ENCODE measurements at places on chromosomes 7 and 10. TPM values are rescaled to one million over a fixed set of nuclear protein-coding genes. Genes with fewer than 3 reads are reported as not detected.
A peak's percentile ranks its signal among the peaks of the same experiment; 100 is the strongest.

CPEB3 gene
- total RNA-seq = 2.5 TPM

PHYHIPL gene
- total RNA-seq = not detected

- H3K4me1 ChIP-seq = no peaks in the 10 kb centered on the region
- no peak overlapping the region for H3K27ac ChIP-seq
- no peak for DNase-seq
- H3K4me3 ChIP-seq = no peak overlapping the region
- no peaks in the 10 kb centered on the region for H3K36me3 ChIP-seq
Measured at GRCh38 chr7:81672872-81673271, 97.0 kb downstream of the HGF start.

FAM13C gene
- total RNA-seq = not detected

- no peak overlapping the region for H3K4me3 ChIP-seq
- H3K36me3 ChIP-seq = no peaks in the 10 kb centered on the region
- no peak overlapping the region for H3K27ac ChIP-seq
- peaks cover 9% of the 10 kb centered on the region for H3K27me3 ChIP-seq
Measured at GRCh38 chr10:122498521-122498920, 37.2 kb downstream of the HTRA1 start.

- H3K27ac ChIP-seq = no peak overlapping the region
- H3K4me1 ChIP-seq = no peaks in the 10 kb centered on the region
- no peaks in the 10 kb centered on the region for H3K27me3 ChIP-seq
- no peak overlapping the region for H3K4me3 ChIP-seq
- DNase-seq = no peak
Measured at GRCh38 chr7:156829669-156830336, 63.2 kb downstream of the LMBR1 start.

DNA sequence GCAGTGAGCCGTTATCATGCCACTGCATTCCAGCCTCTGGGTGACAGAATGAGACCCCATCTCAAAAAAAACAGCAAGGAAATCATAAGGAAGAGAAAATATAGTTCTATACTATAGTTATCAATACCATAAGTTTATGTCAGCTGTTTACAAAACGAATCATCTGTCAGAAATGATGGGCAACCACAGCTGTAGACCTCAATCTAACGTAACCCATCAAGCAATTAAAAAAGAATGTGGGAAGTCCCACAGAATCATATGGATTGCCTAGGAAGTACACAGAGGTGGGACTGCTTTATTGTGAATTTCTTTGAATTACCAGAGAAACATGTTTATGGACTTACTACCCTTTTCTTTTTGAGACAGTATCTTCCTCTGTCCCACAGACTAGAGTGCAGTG, 6.9 kb downstream of the NRBF2 start:
- H3K4me1 ChIP-seq = peaks cover 36% of the 10 kb centered on the region
- H3K36me3 ChIP-seq = peaks cover 24% of the 10 kb centered on the region
- no peak overlapping the region for H3K4me3 ChIP-seq
- H3K27me3 ChIP-seq = no peaks in the 10 kb centered on the region

SERPINE1 gene
- total RNA-seq = 0.36 TPM

- peak; percentile 16 for DNase-seq
- H3K27ac ChIP-seq = peak overlapping the region; percentile 40
- H3K4me3 ChIP-seq = peak overlapping the region; percentile 72
- H3K4me1 ChIP-seq = peaks cover 19% of the 10 kb centered on the region
Measured at GRCh38 chr10:103553743-103554487, 60.4 kb downstream of the NEURL1 start.

DNA sequence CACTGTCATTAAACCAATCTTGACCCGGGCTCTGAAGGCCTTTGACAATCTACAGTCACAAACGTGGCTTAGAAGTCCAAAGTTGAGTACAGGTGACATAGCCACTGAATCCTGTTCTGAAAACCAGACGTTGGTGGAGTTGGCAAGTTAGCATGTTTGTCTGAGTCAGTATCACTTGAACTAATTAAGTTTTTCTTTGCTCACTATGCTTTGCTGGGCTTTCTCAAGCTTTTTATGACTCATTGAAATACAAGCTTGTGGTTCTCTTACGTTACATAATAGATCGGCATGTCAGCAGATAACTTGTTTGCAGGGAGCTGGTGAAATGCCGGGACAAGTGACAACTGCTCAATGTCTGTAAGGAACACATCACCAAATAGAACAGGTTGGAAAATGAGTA, 53.8 kb downstream of the ARL5B start:
- no peak overlapping the region for H3K4me3 ChIP-seq
- H3K4me1 ChIP-seq = no peaks in the 10 kb centered on the region
- no peaks in the 10 kb centered on the region for H3K36me3 ChIP-seq
- H3K27me3 ChIP-seq = no peaks in the 10 kb centered on the region

DNA sequence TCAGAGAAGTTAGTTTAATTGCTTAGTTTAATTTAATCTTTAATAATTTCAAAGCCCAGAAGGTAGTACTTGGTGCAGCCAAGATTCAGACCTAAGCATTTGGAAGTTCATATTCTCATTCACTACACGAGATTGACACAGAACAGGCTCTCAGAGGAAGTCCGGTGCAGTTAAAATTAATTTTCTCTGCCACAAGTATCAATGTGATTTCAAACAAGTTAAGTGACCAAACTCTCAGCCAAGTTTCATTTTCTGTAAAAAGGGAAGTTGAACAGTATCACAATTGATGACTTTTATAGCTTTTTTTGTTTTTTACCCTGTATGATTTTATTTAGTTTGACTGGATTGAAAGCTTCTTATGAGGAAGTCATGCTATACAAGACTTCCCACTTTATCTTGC, 1494.9 kb upstream of the LRRTM3 start:
- H3K4me3 ChIP-seq = no peak overlapping the region
- no peak overlapping the region for H3K27ac ChIP-seq
- DNase-seq = no peak
- no peaks in the 10 kb centered on the region for H3K27me3 ChIP-seq
- no peaks in the 10 kb centered on the region for H3K4me1 ChIP-seq

DNA sequence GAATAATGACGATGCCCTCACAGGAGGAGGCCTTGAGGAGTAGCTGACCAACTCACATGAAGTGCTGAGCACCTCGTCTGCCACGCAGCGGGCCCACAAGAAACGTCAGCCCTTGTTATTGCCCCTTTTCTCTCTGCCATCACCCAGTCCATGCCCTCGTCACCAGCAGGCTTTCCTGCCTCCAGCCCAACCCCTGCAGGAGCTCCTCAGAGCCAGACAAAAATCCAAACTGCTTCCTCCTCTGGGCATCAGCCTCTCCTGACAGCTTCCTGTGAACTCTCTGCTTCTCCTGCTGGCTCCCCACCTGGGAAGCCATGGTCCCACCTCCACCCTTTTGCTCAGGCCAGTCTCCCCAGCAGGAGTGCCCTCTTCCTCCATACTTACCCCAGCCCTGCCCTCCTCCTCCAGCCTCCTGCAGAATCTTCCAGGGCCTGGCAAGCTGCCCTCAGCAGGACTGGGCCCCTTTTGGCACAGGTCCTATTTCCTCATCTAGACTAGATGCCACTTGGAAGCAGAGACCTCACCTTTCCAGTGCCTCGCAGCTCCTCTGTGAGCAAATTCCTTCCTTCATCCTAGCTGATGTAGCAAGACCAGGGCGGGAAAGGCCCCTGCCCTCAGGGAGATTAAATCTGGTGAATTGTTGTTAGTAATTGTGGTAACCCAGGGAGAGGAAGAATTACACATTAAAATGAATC, 115.1 kb downstream of the C10orf105 start:
- H3K27ac ChIP-seq = no peak overlapping the region
- DNase-seq = no peak
- no peaks in the 10 kb centered on the region for H3K36me3 ChIP-seq
- no peaks in the 10 kb centered on the region for H3K27me3 ChIP-seq
- peaks cover 15% of the 10 kb centered on the region for H3K4me1 ChIP-seq
- H3K4me3 ChIP-seq = no peak overlapping the region

AFAP1L2 gene
- 4.1 TPM for total RNA-seq

- no peak overlapping the region for H3K4me3 ChIP-seq
- peaks cover 2% of the 10 kb centered on the region for H3K27me3 ChIP-seq
- H3K27ac ChIP-seq = no peak overlapping the region
Measured at GRCh38 chr7:96548664-96549063, 161.0 kb downstream of the SEM1 start.

DNA sequence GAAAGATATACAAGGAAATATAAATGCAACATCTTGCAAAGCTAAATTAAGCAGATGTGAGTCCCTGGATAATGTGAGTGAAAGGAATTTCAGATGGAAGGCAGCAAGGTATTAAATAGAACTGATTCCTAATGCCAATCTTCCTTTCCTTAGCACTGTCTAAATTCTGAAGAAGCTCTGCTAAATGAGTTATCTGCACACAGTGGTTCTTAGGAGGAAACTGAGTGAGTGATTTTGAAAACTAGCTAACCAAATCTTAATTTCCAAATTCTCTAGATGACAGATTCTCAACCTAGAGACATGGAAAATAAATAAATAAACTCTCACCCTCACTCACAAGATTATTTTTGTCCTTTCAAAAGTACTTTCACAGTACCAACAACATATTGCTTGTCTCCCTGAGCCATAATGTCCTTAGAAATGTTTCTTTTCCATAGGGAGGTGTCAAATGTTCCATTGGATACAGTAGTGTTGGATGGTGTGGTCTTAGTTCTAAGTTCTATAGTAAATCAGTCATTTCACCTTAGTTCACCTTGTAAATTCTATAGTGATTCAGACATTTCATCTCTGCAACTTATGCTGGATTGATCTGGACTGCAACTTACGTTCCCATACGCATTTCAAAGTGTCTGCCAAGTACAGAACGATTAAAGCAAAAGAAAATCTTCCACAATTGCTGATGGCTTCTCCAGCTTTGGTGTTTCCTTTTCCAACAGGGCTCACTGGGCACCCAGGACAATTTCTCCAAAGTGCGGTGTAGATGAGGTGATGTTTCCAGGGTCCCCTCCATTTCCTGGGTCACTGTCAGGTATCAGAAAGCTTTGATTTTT, 145.4 kb upstream of the FAM171A1 start:
- H3K4me3 ChIP-seq = no peak overlapping the region
- H3K27ac ChIP-seq = no peak overlapping the region
- no peaks in the 10 kb centered on the region for H3K36me3 ChIP-seq
- DNase-seq = no peak

GRCh38 chr7:151794508-151795167, 82.3 kb downstream of the PRKAG2 start:
- DNase-seq = no peak
- no peak overlapping the region for H3K4me3 ChIP-seq
- no peaks in the 10 kb centered on the region for H3K36me3 ChIP-seq

GRCh38 chr10:130989670-130990232, 321.8 kb downstream of the TCERG1L start:
- no peak for DNase-seq
- H3K36me3 ChIP-seq = no peaks in the 10 kb centered on the region
- H3K4me1 ChIP-seq = no peaks in the 10 kb centered on the region
- H3K27me3 ChIP-seq = no peaks in the 10 kb centered on the region
- no peak overlapping the region for H3K4me3 ChIP-seq
- H3K27ac ChIP-seq = no peak overlapping the region

GRCh38 chr7:104007614-104008013, 18.2 kb upstream of the RELN start:
- no peaks in the 10 kb centered on the region for H3K36me3 ChIP-seq
- no peak overlapping the region for H3K27ac ChIP-seq
- no peak overlapping the region for H3K4me3 ChIP-seq
- H3K4me1 ChIP-seq = no peaks in the 10 kb centered on the region
- H3K27me3 ChIP-seq = no peaks in the 10 kb centered on the region

HOGA1 gene
- not detected for total RNA-seq

- no peak overlapping the region for H3K27ac ChIP-seq
- H3K4me3 ChIP-seq = no peak overlapping the region
- no peaks in the 10 kb centered on the region for H3K27me3 ChIP-seq
- H3K36me3 ChIP-seq = no peaks in the 10 kb centered on the region
- no peaks in the 10 kb centered on the region for H3K4me1 ChIP-seq
Measured at GRCh38 chr7:45486575-45486974, 87.6 kb upstream of the ADCY1 start.

FAM25G gene
- total RNA-seq = not detected

DNA sequence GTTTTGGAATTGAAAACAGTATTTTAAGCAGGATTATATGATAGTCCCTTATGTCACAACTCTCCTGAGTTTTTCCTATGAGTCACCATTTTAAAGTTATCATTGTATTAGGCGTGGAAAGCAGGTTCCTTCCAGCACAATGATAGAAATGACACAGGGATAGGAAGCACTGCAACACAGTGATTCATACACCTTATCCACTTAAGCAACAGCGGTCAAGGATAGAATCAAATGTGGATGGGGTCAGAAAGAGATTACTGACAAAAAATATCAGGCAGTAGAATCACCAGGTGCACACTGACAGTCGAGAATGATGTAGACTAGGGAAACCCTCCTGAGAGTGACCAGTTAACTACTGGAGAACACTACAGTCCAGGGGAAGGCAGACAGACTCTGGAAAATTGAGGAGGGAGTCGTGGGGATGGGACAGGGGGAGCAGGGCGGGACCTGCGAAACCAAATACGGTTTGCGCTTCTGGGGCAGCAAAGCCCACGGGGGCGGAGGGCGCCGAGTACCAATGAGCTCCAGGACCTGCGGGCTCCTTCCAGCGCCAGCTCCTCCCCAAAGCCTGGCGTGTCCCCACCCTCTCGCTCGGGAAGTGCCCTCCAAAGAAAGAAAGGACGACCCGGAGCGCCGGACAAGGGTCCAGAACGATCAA, 479 bp downstream of the PNPLA8 start:
- H3K36me3 ChIP-seq = peaks cover 7% of the 10 kb centered on the region
- peak overlapping the region; percentile 92 for H3K4me3 ChIP-seq
- DNase-seq = no peak
- peaks cover 39% of the 10 kb centered on the region for H3K4me1 ChIP-seq
- peak overlapping the region; percentile 97 for H3K27ac ChIP-seq
- peaks cover 3% of the 10 kb centered on the region for H3K27me3 ChIP-seq

- H3K27me3 ChIP-seq = no peaks in the 10 kb centered on the region
- no peak overlapping the region for H3K4me3 ChIP-seq
- H3K27ac ChIP-seq = no peak overlapping the region
- no peaks in the 10 kb centered on the region for H3K4me1 ChIP-seq
- H3K36me3 ChIP-seq = no peaks in the 10 kb centered on the region
Measured at GRCh38 chr7:53658951-53659350, 623.5 kb downstream of the POM121L12 start.

PNLIPRP2 gene
- not detected for total RNA-seq

DNA sequence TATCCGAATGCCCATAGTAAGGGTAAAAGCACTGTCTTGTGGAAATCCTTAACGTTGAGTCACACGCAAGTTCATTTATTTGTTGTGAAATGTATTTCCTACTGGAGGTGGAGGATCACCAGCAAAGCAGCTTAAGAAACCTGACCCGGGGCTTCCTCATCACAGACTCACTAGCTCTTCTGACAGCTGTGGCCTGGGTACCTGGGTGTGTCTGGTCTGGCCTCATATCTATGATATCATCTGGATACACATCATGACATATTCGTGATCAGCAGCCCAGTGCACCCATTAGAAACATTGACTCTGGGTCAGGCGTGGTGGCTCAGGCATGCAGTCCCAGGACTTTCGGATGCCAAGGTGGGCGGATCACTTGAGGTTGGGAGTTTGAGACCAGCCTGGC, 8.8 kb downstream of the DRGX start:
- H3K27ac ChIP-seq = no peak overlapping the region
- no peak overlapping the region for H3K4me3 ChIP-seq
- DNase-seq = no peak
- no peaks in the 10 kb centered on the region for H3K4me1 ChIP-seq
- H3K36me3 ChIP-seq = no peaks in the 10 kb centered on the region
- peaks cover 14% of the 10 kb centered on the region for H3K27me3 ChIP-seq

SND1 gene
- 292 TPM for total RNA-seq

APBB1IP gene
- 43.6 TPM for total RNA-seq

- no peak overlapping the region for H3K4me3 ChIP-seq
- H3K27ac ChIP-seq = no peak overlapping the region
- DNase-seq = no peak
- no peaks in the 10 kb centered on the region for H3K4me1 ChIP-seq
- no peaks in the 10 kb centered on the region for H3K27me3 ChIP-seq
Measured at GRCh38 chr7:118755067-118755625, 530.6 kb downstream of the ANKRD7 start.

GRCh38 chr7:47443049-47443448, 138.9 kb downstream of the TNS3 start:
- no peak overlapping the region for H3K27ac ChIP-seq
- H3K4me3 ChIP-seq = no peak overlapping the region
- H3K36me3 ChIP-seq = no peaks in the 10 kb centered on the region
- DNase-seq = no peak
- H3K27me3 ChIP-seq = no peaks in the 10 kb centered on the region
